ENCODE measurements at places on chromosomes 1 and 21. TPM values are rescaled to one million over a fixed set of nuclear protein-coding genes. Genes with fewer than 3 reads are reported as not detected.

The ZBTB21 gene
- total RNA-seq: 5.4 TPM

The PAQR6 gene
- 0.61 TPM for total RNA-seq

The GNAT2 gene
- total RNA-seq: 0.14 TPM

The SPRR2F gene
- total RNA-seq: 0.09 TPM

The CD1C gene
- total RNA-seq: 253 TPM

The TTC34 gene
- total RNA-seq: 0.09 TPM

The KRTAP21-2 gene
- total RNA-seq: not detected

The BRDT gene
- under 0.01 TPM for total RNA-seq

The ALX3 gene
- total RNA-seq: 0.14 TPM

The RHD gene
- 0.61 TPM for total RNA-seq

The ACTN2 gene
- total RNA-seq: 0.38 TPM

The SPRR1A gene
- not detected for total RNA-seq

The NUDT4B gene
- total RNA-seq: 0.76 TPM

- DNase-seq: no peak
Observed at GRCh38 chr1:145985129-145985501, 11.3 kb downstream of the TXNIP start.

GRCh38 chr1:97243973-97244560 is 522.5 kb downstream of the PTBP2 start:
- no peak for DNase-seq

- DNase-seq: no peak
Observed at GRCh38 chr1:155983191-155984024, 5.1 kb upstream of the ARHGEF2 start.

- DNase-seq: no peak
Observed at GRCh38 chr1:41622859-41623732, 138.6 kb upstream of the EDN2 start.

DNA sequence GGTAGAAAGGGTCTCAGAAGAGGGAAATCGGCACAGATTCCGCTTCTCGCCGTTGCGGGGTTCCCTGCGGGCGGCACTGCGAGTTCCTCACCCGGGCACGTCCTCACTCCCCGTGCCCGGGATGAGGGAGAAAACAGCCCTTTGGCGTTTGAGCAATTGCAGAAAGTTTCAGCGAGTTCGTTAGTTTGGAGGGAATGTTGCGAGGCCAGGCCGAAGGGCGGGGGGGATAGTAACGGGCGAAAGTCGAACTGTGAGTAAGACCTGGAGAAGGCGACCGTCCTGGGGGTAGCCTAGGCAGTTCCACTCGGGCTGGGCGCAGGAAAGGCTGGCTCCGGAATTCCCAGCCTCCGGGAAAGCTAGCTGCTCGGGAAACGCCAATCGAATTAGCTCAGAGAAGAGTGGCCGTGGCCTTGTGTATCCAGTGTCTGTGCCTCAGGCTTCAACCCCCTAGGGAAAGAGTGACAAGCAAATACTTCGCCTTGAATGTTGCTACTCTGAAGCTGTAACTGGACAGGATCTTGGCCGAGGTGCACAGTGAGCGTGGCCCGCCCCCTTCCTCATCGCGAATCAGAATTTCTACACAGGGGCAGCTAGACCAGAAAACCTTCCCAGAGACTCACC is 787 bp downstream of the PTGFR start:
- DNase-seq: no peak

DNA sequence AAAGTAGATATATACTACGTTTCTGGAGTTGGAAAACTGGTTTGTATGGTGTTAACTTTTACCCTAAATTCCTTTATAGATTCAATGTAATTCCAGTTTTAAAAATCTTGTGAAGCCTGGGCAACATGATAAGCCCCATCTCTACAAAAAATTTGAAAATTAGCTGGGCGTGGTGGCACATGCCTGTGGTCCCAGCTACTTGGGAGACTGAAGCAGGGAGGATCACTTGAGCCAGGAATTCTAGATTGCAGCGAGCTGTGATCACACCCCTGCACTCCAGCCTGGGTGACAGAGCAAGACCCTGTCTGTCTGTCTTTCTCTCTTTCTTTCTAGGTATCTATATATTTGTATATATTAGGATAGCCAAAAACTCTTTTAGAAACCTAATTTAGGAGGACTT is 141.9 kb downstream of the CLEC20A start:
- DNase-seq: no peak

DNA sequence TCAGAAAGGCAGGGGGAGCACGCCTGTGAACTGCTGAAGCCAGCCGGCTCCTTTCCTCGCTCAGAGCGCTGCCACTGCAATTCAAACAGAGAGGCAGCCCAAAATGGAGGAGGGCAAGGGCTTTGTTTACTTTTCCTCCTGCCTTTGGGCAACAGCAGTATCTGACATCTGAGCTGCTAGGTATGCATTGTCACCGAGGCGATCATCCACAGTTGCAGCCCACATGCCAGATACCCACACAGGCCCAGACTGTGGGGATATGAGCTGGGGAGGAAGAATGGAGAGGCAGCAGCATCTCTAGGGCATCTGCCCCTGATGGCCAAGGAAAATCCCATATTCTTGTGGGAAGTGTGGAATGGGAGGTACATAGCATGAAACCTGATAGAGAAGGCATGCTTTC is 357.1 kb downstream of the BARHL2 start:
- DNase-seq: no peak

- DNase-seq: no peak
Observed at GRCh38 chr1:46203738-46204405, 738 bp downstream of the LURAP1 start.

DNA sequence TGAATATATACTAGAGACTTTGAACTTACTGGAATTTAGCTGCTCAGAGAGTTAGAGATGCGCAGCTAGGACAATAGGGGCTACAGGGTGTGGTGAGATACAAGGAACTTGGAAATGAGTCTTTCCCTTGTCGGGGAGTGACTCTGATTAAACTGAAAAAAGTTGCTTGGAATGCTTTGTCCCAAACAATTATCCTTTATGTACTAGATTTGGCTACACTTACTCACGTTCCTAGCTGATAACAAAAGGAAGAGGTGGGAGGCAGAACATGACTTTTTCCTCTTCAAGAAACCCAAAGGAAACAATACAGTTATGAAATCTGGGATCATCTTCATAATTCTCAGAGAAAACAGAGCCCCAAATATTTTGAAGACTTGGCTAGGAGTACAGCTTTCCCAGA is 6.9 kb upstream of the CGN start:
- DNase-seq: no peak

DNA sequence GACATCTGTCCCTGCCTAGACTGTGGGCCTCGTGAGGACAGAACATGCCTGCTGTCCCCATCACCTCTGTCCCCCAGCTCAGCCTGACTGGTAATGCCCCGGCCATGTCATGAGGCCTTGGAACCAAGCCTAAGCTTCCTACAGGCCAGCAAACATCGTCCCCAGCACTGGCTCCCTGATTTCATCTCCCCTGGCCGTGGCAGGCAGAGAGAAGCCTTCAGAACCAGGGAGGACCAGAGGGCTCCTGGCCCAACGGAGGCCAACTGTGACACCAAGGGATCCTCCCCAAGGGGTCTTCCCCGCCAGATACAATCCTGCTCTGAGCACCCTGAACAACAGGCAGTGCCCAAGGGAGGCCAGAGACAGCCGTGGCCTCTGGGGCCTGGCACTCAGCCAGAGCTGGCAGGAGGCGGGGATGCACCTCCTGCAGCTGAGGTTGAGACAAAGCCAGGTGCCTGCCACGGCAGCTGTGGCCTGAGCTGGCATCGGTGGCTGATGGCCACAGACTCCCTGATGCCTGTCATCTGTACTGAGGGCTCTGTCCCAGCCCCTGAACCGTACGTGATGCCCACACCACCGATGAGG is 9.9 kb upstream of the NPHP4 start:
- DNase-seq: no peak

DNA sequence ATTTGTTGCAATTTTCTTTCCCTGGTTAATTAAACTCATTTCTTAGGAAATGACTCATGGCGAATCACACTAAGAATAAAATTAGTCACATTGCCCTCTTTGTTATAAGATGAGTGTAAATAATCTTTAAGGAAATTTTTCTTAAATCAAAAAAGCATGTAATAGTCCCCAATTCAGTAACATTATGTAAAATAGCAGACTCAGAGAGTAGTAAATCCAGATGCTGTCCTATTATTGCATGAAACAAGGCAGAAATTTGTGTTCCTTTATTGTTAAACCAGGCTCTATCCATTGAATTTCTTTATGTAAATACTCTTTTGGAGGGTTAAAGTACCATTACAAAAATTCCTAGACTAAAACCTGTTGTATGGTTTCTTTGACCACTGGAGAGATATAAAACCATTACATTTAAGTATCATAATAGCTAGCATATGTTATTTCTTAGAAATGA is 154.5 kb upstream of the C1orf87 start:
- no peak for DNase-seq

GRCh38 chr1:206887701-206888100 is 9.5 kb upstream of the IL24 start:
- no peak for DNase-seq

DNA sequence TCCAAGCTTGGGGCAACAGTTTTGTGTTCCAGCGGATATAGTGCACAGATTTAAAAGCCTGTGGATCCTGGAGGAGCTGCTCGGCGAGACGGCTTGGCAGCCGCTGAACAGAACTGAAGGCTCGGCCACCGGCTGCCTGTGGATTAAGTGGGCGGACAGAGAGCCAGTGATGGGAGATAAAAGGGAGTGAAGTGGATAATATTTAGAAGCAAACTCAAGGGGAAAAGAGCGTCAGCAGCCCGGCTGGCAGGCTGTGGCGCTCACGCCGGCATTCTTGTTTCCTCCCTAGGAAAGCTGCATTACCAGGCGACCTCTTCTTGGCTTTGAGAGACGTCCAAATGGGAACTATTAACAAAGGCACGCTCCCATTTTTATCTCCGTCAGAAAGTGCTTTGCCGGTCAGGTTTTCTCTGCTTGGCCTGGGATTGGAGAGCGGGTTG is 10.4 kb downstream of the TRABD2B start:
- no peak for DNase-seq

- DNase-seq: no peak
Observed at GRCh38 chr1:226217273-226217672, 6.2 kb upstream of the MIXL1 start.

DNA sequence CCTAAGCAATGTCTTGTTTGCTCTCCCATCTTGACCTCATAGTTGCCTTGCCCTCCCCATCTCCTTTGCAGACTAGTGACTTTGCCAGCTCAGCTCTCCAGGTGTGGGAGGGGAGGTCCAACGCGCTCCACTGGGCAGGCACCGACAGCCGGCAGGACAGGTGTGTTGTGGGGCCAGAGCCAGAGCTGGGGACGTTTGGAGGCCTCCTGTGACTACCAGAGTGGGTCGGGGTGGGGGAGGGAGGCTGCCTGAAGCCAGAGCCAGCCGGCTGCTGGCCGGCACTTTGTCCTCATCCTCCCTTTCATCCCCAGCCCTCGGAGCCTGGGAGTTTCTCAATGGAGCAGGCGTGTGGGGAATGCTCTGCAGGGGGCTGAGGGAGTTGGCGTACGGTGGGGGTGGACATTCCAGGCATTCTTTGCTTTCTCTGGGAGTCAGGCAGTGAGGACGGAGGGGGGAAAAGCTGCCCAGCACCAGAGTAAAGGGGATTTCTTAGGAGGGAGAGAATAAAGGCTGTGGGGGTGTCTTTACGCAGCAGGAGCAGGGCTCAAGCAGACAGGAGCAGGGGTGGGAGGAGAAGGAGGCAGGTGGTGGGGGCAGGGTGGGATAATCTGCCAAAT is 20.2 kb downstream of the NUAK2 start:
- no peak for DNase-seq

GRCh38 chr1:7579831-7580804 is 191.0 kb upstream of the VAMP3 start:
- DNase-seq: no peak

- DNase-seq: no peak
Observed at GRCh38 chr21:46596201-46596600, 8.7 kb downstream of the S100B start.

GRCh38 chr1:22089787-22090186 is 37.3 kb downstream of the CDC42 start:
- no peak for DNase-seq

GRCh38 chr1:17250601-17251000 is 1.7 kb downstream of the PADI3 start:
- no peak for DNase-seq

GRCh38 chr1:228986093-228986904 is 251.0 kb downstream of the RHOU start:
- no peak for DNase-seq

DNA sequence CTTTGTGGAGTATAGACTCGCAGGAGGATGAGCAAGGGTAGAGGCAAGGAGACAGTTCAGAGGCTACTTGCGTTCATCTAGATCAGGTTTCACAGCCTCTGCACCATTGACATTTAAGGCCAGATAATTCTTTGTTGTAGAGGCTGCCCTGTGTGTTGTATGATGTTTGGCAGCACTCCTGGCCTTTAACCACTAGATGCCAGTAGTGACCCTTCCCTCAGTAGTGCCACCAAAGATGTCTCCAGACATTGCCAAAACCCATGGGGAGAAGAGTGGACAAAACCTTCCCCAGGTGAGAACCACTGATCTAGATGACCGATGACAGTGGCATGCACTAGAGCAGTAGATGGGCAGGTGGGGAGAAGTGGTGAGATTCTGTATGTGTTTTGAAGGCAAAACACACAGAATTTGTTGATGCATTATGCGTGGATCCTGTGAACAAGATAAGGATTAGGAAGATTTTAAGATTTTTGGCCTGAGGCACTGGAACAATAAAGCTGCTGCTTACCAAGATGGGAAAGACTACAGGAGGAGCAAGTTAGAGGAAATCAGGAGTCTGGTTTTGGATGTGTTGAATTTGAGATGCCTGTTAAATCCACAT is 9.9 kb upstream of the COG2 start:
- DNase-seq: no peak

- no peak for DNase-seq
Observed at GRCh38 chr1:111565968-111566367, 53.6 kb upstream of the RAP1A start.

DNA sequence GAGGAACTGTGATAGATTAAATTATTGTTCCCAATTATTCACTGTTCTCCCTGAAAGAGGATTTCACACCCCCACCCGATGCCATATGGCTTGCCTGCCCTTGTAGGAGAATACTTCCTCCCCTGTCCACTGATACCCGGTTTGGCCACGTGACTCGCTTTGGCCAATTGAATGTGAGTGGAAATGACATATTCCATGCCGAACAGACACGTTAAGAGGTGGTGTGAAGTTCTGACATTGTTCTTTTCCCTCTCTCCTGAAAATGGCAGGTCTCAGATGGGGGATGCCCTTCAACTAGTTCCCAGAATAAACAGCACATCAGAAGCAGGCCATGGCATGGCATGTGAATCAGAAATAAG is 5.3 kb downstream of the STUM start:
- DNase-seq: no peak

GRCh38 chr1:18056545-18056944 is 51.1 kb upstream of the IGSF21 start:
- DNase-seq: no peak

- no peak for DNase-seq
Observed at GRCh38 chr21:34900376-34900775, 148.7 kb downstream of the RUNX1 start.
